A172 (cell line): ENCODE measurements at places on chromosomes 16 and 17. TPM values are rescaled to one million over a fixed set of nuclear protein-coding genes. Genes with fewer than 3 reads are reported as not detected.

DNA sequence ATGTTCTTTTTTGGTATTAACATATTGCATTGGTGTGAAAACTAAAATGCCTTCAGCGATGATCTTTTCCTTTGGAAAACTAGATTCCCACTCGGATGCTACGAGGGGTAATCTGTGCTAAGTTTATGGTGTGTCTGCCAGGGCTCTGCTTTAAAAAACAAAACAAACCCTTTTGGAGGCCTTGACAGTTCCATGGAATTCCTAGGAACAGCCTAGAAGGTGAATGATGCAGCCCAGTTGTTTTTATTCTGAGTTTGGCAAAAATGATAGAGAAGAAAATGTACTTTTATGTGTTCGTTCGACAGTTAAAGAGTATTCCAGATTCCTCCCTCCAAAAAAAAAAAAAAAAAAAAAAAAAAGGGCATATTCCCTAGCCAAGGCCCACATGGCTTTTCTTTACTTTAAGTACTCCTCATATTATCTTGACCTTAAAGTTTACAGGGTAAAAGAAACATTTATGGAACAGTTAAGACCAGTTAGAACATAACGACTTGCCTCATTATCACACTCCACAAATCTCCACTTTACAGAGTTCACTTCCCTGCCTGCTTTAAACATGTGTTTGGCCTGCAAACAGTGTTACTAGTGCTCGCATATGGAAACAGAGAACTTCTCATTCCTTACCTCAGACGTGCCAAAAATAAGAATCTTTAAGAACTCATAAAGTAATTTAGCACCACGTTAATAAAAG is 159.1 kb downstream of the WWOX start:
- DNase-seq: no peak

DNA sequence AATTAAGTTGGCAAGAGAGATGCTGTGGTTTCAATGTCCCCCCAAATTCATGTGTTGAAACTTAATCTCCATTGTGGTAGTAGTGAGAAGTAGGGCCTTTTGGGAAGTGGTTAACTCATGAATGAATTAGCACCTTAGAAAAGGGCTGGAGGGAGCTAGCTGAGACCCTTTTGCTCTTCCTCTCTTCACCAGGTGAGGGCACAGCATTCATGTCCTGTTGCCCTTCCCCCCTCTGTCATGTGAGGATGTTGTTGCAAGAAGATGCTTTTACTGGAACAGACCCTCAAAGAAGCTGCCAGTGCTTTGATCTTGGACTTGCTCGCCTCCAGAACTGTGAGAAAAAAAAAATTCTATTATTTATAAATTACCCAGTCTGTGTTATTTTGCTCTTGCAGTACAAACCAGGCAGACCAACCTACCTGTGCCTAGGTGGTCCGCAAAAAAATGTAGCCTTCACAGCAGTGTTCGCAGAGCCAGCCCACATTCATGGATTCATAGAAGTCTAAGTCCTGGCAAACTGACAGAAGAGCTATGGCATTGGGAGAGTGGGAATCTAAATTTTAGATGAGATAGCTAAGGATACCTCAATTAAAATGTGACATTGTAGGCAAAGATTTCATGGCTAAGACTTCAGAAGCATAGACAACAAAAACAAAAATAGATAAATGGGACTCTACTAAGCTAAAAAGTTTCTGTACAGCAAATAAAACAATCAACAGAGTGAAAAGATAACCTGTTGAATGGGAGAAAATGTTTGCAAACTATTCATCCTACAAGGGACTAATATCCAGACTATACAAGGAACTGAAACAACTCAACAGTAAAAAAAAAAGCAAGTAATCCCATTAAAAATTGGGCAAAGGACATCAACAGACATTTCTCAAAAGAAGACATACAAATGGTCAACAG is 32.0 kb upstream of the ABCA5 start:
- no peak for DNase-seq

DNA sequence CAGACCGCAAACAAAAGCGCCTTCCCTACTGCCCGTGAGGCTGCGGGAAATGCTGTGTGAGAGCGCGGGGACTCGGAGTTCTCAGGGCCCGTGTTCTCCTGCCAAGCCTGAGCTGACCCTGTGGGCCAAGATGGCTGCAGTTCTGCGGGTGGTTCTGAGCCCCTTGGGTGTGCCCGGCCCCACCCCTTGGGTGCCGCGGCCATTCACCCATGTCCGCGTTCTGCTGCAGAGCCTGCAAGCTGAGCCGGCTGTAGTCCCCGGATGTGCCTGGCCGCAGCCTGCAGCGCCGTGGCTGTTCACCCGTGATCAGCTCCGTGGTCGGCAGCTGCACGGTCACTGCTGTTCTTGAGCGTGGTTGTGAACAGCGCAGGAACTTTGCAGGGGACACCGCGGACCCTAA is 20.0 kb downstream of the ACSF3 start:
- no peak for DNase-seq

DNA sequence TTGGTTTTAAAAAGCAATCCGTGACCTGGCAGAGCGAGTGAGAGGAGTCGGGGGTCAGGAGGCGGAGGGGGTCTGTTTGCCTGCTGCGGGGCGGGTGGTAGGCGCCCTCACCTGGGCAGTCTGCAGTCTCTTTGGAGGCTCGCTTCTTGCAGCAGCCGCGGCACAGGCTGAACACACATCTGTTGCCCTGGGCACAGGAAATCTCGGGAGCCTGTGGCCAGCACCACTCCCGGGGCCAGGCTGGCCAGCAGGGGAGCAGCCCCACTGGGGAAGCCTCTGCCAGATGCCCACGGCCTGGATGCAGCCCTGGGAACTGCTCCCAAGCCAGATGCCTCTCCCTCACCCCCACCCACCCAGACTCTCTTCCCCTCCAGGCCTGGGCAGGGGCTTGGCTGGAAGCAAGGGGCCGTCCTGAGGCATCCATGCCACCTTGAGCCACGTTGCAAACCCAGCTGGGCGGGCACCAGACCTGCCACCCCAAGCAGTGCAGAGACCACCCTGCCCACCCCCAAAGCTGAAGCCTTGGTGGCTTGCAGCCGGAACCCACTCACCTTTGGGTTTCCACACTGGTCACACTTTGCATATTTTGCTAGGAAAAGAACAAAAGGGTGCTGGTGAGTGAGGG is 6.6 kb downstream of the GPS1 start:
- no peak for DNase-seq

DNA sequence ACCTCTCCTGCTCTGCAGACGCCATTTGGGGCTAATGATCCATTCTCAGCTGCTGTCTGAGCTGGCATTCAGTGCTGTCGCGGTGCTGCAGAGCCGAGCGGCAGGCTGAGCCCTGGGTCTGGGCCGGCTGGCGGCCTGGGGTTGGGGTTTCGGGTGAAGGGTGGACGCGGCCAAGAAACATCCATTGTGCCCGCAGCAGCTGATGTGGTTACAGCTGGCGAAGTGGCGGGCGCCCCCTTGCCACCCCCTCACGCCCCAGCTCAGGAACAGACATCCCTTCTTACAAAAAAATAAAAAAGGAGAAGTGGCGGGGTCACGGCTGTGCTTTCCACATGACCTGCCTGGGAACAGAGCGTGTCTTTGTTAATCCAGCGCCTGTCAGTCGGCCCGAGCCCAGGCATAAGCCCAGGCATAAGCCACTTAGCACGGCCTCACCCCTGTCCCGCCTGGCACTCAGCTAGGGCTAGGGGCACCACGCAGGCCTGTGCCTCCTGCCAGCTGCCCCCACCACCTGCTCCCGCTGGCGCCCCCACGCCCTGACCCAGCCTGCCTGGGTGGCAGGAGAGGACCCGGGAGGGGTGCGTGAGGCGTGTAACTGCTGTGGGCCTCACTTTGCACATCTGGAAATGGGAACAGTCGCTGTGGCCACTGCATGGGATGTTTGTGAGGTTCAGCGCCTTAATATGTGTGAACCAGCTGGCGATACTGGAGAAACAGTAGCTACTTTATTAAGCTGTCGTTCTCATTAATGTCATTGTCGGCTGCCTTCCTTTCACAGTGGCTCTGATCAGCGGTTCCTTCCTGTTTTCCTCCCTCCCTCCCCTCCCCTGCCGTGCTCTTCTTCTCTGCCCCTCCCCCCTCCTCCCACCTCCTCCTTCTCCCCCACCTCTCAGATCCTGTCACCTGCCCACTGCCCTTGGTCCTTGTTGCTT is 197.7 kb upstream of the CIBAR2 start:
- DNase-seq: no peak

DNA sequence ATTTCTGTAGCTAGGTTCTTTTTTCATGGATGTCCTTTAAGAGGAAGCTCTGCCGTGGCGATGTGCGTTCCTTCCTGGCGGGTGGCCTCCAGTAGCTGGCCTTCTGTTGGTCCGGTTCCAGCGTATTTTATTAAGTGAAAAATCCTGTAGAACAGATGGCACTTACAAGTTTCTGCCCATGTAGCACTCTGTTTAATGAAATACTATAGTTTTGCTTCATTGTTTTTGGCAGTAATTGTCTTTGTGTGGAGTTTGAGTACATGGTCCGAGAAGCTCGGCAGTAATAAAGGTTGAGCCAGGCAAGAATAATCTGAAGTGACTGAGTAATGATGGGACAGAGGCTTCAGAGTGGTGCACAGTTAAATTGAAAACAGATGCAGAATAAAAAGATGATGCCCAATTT is 20.4 kb downstream of the USP10 start:
- no peak for DNase-seq

GRCh38 chr17:27793168-27793905 is 7.0 kb downstream of the NOS2 start:
- no peak for DNase-seq

NHLRC4 gene
- 0.34 TPM in 1 of 2 replicates, not detected in the other for total RNA-seq

DNA sequence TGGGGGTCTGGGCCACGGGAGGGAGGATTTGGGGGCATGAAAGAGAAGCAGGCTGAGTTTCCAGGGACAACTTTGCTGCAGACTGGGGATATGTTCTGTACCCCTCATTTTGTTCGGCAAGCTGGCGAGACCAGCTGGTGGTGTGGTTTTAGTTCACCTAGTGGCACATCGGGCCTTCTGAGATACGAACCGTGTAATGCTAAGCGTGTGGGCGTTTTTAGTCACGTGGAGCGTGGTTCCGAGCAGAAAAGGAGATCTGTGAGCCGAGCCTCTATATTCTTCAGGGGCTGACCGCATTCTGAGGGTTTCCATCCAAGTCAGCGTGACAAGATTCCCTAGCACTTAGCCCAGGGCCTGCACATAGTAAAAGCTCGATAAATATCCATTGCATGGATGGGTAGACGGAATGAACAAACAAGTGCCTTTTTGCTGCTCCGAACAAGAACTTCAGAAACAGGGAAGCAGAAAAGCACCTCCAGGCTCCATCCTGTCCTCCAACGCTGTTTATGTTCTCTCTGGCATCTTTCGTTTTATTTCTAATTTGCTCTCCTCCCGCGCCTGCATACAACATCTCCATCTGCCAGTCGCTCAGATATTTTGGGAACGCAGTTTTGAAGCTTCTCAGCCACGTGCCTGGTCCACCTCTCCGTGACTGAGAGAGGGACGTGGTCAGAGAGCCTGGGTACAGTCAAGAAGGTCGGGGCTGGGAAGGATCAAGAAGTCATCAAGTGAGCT is 5.8 kb downstream of the SYT17 start:
- no peak for DNase-seq

TMEM238L gene
- not detected in 2 replicates for total RNA-seq

DNA sequence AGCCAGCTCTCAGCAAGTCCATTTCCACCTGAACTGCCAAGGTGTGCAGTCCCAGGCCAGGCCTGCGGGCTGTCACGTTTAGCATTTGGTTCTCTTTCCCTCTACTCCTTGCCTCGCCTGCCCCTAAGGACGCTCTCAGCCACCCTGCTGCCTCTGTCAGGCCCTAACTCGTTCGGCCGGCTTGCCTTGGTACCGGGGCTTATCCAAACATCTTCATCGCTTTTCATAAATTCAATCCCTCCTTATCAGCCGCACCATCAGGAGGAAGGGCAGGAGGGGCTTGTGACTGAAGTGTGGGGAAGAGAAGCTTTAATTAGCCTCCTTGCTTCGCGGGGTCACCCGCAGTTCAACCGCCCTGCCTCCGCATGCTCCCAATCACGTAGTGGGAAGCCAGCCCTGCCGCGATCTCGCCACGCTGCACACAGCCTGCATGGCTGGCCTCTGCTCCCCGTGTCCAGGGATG is 231.1 kb downstream of the SOX9 start:
- no peak for DNase-seq

DNA sequence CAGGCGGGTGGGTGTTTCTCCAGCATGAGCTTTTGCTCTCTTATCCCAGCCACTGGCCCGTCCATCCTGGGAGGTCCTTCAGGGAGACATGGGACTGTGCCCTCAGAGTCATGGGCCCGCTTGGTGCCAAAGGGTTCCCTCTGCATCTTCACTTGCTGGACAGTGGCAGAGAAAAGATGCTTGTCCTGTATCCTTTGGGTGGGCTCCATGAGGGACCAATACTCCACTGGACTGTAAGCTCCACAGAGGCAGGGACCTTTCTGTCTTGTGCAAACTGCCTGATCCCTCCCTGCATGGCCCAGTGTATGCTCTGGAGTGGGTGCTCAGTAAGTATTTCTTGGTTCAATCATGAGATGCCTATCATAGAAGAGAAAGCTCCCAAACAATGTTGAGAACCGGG is 184.8 kb upstream of the WSCD1 start:
- DNase-seq: no peak

GRCh38 chr17:68627956-68628575 is 26.9 kb upstream of the FAM20A start:
- no peak for DNase-seq

SMIM36 gene
- total RNA-seq: not detected in 2 replicates

GRCh38 chr17:41987642-41988041 is 21.0 kb downstream of the CNP start:
- no peak for DNase-seq

NME1 gene
- total RNA-seq: 472 and 514 TPM in 2 replicates

DNA sequence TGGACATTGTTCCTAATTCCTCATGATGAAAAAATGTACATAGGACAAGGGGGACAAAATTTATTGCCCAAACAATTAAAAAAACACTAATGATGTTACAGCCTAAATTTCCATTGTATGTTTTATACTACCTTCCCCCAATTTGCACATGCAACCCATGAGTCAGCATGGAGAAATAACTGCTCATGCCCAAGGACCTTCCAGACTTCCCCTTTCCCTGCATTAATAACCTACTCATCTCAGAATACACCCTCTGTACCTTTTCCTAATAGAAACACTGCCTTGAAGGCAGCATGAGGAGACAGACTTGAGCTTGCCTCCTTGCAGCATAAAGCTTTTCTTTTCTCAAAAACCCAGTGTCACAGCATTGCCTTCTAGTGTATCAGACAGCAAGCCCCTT is 2402.8 kb downstream of the TP53TG3F start:
- no peak for DNase-seq

KRT40 gene
- total RNA-seq: not detected in 2 replicates

DNA sequence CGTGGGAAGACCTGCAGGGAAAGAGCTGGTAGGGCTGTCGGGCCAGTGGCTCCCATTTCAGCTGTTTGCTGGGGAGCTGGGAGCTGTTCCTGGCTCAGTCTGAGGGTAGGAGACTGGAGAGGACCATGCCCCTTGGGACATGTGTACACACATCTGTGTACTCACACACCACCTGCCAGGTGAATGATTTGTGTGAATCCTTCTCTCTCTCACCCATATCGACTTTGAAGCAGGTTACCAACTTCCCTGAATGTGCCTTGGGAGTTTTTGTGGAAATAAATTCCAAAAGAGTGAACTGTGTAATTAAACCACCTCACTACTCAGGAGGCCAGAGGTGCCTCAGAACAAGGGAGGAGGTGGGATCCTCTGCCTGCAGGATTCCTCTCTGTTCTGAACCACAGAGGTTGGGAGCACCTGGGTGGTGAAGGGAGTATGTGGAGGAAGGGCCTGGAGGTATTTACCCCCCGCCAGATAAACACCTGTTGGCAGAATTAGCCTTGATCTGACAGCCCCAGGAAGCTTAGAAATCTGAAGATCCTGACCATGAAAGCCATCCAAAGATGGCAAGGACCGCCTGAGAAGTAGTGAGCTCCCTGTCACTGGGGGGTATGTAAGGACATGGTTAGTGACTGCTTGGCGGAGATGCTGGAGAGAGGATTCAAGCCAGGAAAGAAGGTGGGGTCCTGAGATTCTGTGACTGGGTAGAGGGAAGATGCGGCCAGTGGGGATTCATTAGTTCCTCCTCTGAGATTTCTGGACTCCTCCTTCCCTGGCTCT is 3.3 kb downstream of the ABCC3 start:
- DNase-seq: no peak

PRRT2 gene
- 3.3 and 7.4 TPM in 2 replicates for total RNA-seq
